Left lung (tissue), 14 donors: ENCODE measurements at places on chromosomes 3 and 15.

DNA sequence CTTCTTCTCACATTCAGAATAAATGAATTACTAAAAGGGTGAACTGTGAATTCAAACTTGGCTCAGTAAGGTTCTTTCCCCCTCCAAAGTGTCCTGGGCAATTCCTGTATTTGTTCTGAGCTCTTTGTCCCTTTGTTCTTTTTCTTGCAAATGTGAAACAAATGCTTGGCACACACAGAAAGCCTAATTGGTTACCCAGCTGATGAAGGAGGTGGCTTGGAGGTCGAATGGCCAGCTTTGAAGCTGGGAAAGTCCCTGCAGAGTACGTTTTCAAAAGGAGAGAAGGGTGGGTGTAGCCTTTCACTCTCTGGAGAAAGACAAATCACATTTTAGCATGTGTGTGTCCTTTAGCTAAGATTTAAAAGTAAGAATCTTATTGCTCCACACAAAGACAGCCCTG is 154.4 kb downstream of the PEX5L start:
- no peak for DNase-seq

- DNase-seq: no peak
These were observed 8.0 kb upstream of the GSK3B start for GRCh38 chr3:120102232-120102631.

DNA sequence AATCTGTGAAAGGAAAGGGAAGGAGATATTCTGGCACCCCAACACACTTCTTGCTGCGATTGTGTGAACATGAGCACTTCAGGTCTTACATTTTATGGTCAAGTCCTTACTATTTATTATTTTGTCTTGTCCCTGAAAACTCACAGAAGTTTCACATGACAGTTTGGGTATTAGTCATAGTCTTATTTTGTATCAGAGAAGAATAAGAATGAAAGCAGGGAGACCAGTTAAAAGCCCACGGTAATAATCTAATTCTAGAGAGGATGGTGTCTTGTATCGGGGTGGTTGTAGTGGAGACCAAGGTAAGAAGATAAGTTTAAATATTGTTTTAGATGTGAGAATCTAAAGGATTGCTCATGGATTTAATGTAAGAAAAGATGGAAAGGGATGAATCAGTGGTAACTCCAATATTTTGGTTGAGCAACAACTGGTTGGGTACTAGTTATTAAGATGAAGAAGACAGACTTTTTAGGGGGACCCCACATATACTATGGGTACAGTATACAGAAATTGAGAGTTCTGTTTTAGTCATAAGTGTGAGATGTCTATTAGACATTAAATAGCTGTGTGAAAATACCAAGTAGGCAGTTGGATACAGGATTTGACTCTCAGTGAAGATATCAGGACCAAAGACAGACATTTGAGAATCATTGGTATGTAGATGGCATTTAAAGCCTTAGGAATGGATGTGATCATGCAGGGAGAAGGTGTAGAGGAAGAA is 227.6 kb downstream of the MFSD1 start:
- DNase-seq: no peak

DNA sequence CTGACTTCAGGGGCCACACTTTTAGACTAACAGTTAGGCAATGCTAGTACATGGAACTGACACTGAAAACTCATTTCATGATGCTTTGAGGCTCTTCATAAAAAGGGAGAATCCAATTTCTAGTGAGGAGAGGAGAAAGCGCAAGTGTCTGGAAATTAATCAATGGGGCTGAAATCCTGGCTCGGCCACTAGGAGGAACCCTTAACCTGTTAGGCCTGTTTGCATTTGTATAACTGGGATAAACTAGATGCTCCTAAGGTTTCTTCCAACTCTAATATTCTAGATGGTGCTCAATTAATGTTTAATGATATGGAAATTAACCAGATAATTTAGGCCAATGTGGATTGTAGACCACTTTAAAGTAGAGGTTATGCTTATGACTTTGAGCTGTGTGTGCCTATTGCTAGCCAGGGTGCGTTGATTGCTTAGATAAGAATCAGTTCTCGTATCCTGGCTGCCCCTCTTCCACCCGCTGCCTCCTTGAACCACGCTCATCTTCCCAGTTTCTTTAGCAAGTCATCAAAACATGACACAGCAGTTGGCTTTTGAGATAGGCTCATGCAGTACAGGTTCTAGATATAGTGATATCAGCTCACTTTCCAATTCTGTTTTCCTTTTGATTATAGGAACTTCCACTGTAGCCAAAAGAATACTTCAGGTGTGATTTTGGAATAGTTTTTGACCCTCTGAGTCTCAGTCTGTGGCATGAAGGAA is 16.8 kb upstream of the CRBN start:
- no peak for DNase-seq

- DNase-seq: no peak
These were observed 49.0 kb downstream of the SPSB4 start for GRCh38 chr3:141100112-141100511.

DNA sequence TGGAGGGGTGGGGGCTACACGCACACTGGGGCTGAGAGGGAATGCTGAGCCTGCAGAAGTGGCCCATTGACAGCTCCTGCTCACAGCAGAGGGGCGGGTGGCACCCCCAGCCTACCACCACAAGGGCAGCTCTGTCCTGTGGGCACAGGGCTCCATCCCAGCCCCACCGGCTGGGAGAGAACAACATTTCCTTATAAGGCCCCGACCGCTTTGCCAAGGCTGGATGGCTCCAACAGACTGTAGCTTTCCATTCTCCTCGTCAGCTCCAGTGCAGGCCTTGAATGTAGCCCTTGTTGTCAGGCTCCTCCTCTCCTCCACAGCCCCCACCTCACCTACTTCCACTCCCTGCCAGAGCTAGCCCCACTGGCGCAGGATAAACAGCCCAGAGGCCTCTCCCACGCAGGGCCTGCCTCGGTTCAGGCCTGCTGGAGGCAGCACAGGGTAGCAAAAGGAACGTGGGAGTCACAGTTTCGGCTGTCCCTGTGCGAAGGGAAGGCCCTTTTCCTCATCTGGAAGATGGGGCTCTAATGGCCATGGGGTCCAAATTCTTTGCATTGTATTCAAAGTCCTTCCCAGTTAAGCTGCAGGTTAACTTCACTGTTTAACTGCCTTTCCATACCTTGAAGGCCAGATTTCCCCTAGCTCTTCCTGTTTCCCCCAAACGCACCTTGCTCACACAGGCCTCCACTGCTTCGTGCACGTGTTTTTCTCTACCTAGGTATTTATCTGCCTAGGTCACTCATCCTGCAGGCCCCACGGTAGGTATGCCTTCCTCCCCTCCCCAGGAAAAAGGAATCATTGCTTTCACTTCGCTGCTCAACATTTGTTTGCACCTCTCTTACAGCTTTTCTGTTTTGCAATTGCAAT is 101.6 kb upstream of the LPP start:
- DNase-seq: peak; percentile 82

DNA sequence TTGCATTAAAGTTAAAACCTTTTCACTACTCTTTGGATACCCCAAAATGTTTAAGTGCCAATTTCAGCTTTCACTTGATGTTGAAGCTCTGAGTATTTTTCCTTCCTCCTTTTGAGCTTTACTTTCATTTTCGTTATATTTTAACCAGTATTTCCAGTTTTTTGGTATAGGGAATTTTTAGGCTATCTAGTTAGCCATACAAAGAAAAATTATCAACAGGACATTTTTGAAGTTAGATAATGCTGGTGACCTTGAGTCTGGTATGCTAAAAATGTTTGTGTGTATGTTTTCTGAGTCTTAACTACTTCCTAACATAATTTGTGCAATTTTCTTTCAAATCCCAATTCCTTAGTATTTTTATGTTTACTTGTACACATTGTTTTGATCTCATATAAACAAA is 284.8 kb downstream of the OTOL1 start:
- DNase-seq: no peak

DNA sequence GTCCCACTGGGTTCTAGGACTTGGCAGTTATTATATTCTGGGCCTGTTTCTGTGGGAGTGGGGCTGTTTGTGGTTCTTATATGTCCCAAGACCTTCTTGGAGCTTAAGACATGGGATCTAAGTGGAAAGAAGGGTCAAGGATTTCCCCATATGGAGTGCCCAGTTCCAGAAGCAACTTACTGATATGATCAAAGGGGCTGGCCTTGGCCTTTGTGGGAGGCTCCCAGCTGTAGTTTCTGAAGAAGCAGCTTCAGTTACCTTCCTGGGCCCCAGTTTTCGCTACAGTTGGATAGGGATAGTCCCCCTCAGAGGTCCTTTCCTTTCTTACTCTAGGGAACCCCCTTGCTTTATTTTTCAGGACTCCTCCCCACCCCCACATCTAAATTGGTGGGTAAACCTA is 56.0 kb downstream of the RAB11A start:
- DNase-seq: no peak

GRCh38 chr3:55622733-55623132 is 135.6 kb upstream of the WNT5A start:
- no peak for DNase-seq

DNA sequence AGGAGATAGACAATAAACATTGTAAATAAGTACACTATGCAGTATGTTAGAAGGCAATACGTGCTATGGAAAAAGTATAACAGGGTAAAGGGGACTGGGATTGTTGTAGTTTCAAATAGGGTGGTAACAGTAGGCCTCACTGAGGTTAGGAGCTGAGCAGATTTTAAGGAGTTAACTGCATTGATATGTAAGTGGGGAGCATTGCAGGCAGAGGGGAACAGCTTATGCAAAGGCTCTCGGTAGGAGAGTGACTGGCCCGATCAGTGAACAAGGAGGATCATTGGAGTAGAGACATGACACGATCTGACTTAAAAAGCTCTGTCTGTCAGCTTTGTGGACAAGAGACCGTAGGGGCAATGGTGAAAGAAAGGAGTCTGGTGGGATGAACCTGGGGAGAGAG is 46.8 kb downstream of the PCCB start:
- no peak for DNase-seq

GRCh38 chr3:193944518-193944884 is 191.4 kb upstream of the HES1 start:
- no peak for DNase-seq

DNA sequence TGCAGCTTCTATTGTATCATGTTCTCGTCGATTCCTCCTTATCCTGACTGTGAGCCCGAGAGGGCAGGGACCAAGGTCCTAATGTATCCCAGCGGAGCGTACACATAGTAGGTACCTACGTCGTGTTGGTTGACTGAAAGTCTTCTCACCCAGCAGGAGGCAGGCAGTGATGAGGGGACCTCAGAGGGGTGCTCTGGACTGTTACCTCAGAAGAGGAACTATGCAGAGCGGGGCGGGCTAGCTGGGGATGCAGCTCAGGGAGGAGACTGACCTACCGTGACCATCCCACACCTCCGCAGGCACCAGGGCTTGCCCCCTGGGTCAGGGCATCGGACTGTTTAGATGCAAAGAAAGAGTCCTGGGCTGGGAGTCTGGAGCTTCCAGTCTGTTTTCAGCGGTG is 11.4 kb downstream of the CHAC1 start:
- no peak for DNase-seq

GRCh38 chr15:82146990-82147461 is 101.2 kb upstream of the MEX3B start:
- no peak for DNase-seq

DNA sequence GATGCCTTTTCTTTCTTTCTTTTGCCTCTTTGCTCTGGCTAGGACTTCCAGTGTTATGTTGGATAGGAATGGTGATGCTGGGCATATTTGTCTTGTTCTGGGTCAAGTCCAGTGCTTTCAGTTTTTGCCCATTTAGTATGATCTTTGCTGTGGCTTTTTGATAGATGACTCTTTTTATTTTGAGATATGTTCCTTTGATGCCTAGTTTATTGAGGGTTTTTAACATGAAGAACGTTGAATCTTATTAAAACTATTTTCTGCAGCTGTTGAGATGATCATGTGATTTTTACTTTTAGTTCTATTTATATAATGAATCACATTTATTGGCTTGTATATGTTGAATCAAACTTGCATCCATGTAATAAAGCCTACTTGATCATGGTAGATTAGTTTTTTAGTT is 363.8 kb upstream of the RASGRP1 start:
- DNase-seq: no peak

DNA sequence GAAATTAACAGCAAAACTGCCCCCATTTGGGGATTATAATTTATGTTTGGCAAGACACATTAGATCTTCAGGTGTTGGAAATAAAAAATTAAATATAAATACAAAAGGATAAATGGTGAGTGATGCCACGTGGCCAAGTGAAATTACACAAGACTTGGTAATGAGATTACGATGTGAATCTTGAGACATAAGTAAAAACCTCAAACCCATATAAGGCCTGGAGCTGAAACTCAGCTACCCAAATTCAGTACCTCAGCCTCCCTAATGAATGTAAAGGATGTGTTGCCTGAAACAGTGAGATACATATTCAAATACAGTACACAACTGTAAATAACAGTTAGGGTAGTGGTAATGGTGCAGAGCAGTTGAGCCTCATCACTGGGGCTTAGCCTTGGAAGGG is 1146.6 kb downstream of the OTOL1 start:
- DNase-seq: no peak

- peak; percentile 58 for DNase-seq
These were observed 375.6 kb upstream of the TPRG1 start for GRCh38 chr3:188796122-188796631.

- peak; percentile 46 for DNase-seq
These were observed at the start of gene PDE8A for GRCh38 chr15:84981711-84982300. TSS of gene PDE8A (plus strand) at chr15:84981856. CDS start at chr15:84982163, 307 bp downstream.

GRCh38 chr15:70882361-70882760 is 9.9 kb downstream of the THAP10 start:
- DNase-seq: no peak

DNA sequence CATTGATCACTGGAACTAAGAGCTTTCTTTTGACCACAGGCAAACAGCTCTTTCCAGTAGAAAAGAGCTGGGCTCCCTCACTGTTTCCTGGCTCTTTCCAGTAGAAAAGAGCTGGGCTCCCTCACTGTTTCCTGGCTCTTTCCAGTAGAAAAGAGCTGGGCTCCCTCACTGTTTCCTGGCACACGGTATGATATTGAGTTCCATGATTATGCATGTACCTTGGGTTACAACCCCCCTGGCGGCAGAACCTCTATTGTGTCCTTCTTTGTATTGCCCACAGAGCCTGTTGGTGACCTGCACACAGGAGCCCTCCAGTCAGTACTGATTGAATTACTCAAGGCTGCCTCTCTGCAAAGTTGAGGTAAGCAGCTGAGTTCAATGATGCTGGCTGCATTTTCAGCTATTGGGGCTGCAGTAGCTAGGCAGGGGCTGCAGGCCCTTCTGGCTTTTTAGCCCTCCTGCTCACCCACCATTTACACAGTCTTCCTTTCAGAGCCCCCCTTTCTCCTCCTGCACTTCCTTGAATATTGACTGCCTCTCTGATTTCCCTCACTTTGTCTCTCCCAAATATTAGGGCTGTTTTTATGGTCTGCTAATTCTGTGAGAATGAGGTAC is 10.2 kb downstream of the ACKR2 start:
- DNase-seq: no peak
